Articular chondrocyte of knee joint (primary cell): ENCODE measurements at places on chromosomes 16 and 17. TPM values are rescaled to one million over a fixed set of nuclear protein-coding genes. Genes with fewer than 3 reads are reported as not detected.

Gene MT3
- not detected in 2 replicates for total RNA-seq

Gene CHP2
- total RNA-seq: not detected in 2 replicates

Gene DPEP1
- total RNA-seq: not detected in 2 replicates

Gene C1QTNF1
- 17.3 and 39.5 TPM in 2 replicates for total RNA-seq

Gene CD300H
- total RNA-seq: not detected in 2 replicates

Gene GPR142
- total RNA-seq: not detected in 2 replicates

Gene SRL
- 0.32 and 0.39 TPM in 2 replicates for total RNA-seq

Gene SLC9A5
- total RNA-seq: 0.86 and 1.0 TPM in 2 replicates

Gene ATP2A3
- 3.7 and 3.9 TPM in 2 replicates for total RNA-seq

Gene PHOSPHO1
- total RNA-seq: 0.11 TPM in 1 of 2 replicates, not detected in the other

Gene MAP2K6
- 1.1 and 1.7 TPM in 2 replicates for total RNA-seq

Gene UTS2R
- not detected in 2 replicates for total RNA-seq

Gene MAF
- 76.2 and 97.9 TPM in 2 replicates for total RNA-seq

Gene NATD1
- total RNA-seq: 5.7 and 6.7 TPM in 2 replicates

Gene KRT12
- total RNA-seq: not detected in 2 replicates
